ENCODE measurements at places on chromosomes 3 and 15. TPM values are rescaled to one million over a fixed set of nuclear protein-coding genes. Genes with fewer than 3 reads are reported as not detected.
A peak's percentile ranks its signal among the peaks of the same experiment; 100 is the strongest.

Gene GMNC
- 0.07 TPM for polyA plus RNA-seq

Gene AGBL1
- not detected for polyA plus RNA-seq

DNA sequence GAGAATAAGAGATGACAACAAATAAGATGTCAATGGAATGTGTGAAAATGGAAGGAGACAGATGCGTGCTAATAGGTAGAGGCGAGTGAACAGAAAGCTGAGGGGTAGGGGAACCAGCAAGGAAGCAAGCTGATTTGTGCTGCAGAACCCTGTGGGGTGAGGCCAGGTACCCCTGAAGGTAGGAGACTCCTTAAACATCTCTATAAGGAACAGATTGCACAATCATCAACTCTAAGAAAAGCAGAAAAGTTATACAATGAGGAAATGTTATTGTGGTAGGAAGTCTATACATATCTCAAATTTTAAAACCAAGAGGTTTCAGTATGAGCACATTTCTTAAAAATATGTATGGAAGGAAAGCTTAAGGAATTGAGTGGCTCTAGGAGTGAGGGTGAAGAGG lies 315.0 kb upstream of the TPM1 start:
- DNase-seq, result no peak

DNA sequence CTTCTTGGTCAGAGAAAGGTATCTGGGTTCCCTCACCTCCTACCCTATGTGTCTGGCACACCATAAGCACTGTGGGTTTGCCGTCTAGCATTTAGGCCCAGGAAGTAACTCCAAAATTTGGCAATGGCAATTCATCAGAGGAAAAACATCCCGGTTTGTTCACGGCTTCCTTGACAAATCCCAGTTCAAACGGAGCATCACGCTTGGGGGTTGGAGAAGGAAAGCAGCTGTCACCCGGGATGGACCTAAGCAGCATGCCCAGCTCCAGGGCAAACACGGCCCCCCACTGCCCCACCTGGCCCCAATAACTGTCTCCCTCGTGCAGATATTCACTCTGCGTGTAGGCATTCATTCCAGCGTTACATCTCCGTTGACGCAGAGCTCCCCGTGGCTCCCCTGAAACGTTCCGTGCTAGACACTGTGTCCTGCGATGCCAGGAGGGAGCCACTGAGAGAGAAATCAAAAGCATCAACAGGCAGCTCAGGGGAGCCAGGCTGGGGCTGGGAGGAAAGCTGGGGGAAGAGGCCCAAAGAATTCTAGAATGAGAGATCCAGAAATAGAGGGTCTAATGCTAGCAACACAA lies 41.4 kb downstream of the NTRK3 start:
- DNase-seq, result no peak

GRCh38 chr3:128984596-128984995 lies 9.3 kb downstream of the CFAP92 start:
- DNase-seq, result no peak

DNA sequence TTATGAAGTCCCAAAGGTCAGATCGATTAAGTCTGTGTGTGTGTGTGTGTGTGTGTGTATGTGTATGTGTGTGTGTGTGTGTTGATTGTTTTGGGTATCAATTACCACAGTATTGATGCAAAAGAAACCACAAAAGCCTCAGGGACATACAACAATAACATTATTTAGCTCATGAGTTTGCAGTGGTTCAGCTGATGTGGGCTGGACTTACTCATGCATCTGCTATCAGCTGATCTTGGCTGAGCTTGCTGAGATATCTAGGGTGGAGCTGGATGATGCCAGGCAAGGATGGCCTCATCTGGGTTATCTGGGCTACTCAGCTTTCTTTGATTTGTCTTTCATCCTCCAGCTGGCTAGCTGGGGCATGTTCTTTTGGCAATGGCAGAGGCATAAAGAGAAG lies 82.4 kb upstream of the PRR23C start:
- DNase-seq, result no peak

GRCh38 chr15:74651242-74651741 lies 35.7 kb downstream of the CLK3 start:
- no peak for DNase-seq

DNA sequence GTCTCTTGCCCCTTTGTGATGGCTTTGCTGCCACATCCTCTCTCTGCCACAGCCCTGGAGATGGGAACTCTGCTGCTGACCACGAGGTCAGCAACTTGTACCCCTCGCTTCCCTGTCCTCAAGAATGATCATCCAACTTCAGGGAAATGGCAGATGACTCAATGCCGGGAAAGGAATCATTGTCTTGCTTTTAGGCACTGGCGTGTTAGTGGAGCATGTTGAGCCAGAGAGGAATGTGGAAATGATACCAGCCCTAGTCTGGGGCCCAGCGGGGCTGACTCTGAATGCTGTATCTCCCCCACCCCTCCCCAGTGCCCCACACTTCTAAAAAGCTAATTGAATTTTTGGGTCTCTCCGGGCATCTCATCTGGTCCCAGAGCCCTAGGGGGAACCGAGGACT lies 184.9 kb upstream of the BHLHE40 start:
- DNase-seq, result no peak

GRCh38 chr3:87982421-87982820 lies 76.4 kb downstream of the CGGBP1 start:
- DNase-seq, result no peak

DNA sequence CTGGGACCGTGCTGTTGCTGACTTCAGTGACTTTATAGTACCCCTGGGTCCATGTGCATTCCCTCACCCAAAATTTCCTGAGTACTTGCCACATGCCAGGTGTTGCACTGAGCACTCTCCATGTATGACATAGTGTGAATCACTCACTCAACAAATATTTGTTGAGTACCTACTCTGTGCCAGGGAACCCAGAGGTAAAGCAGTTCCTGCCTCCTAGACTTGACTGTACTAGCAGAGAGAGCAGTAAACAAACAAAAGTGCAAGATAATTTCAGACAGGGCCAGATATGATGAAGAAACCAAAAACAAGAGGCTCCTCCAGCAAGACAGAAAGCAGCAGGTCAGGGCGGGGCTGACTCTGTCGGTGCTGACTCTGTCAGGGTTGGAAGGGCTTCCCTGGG lies 12.2 kb downstream of the TGM4 start:
- no peak for DNase-seq

DNA sequence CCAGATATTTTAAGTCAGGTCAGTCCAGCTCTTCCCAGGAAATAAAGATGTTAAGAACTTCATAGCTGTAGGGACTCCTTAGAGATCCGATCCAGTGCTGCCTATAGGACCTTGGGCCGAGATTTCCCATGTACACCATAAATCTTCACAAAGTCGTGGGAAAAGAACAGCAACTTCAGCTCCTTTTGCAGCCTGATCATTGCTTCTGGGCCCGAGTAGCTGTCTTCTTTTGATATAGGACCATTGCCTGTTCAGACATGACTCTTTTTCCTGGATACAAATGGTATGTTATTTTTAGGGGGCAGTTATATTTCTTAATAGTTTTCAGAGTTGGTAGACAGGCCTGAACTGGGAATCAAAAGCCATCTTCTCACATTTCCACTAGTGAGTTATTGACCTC lies 20.5 kb downstream of the IL1RAP start:
- no peak for DNase-seq

GRCh38 chr15:40052604-40053003 lies 13.6 kb upstream of the SRP14 start:
- no peak for DNase-seq

DNA sequence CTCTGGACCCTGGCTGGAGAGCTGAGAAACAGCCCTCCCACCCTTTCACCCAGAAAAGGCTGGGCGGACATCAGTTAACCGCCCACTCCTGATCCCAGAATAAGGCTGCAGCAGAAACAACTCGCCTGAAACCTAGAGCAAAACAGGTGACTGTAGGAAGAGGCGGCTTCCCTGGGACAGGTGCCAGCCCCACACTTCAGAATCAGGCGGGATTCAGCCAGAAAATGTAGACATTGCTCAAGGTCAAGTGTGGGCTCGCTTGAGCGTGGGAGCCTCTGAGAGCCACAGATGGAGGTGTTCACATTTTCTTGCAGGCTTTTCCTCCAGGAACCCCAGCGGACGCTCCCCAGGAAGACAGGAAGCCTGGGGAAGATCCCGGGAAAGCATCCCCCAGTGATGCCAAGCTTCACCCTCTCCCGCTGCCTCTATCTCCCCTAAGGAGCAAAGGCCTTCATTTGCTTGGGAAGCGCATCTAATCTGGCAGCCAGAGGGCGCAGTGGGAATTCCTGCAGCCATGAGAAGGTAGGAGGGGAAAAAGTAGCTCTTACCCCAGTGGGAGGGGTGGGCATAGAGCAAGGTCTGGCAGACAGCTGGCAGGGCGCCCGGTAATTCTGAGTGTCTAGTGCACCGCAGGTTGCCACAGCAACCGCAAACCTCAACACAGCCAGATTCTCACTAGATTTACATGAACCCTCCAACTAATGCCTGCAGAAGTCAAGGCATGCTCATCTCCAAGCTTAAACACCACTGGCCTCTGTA lies 77.7 kb downstream of the OCA2 start:
- peak; percentile 34 for DNase-seq

DNA sequence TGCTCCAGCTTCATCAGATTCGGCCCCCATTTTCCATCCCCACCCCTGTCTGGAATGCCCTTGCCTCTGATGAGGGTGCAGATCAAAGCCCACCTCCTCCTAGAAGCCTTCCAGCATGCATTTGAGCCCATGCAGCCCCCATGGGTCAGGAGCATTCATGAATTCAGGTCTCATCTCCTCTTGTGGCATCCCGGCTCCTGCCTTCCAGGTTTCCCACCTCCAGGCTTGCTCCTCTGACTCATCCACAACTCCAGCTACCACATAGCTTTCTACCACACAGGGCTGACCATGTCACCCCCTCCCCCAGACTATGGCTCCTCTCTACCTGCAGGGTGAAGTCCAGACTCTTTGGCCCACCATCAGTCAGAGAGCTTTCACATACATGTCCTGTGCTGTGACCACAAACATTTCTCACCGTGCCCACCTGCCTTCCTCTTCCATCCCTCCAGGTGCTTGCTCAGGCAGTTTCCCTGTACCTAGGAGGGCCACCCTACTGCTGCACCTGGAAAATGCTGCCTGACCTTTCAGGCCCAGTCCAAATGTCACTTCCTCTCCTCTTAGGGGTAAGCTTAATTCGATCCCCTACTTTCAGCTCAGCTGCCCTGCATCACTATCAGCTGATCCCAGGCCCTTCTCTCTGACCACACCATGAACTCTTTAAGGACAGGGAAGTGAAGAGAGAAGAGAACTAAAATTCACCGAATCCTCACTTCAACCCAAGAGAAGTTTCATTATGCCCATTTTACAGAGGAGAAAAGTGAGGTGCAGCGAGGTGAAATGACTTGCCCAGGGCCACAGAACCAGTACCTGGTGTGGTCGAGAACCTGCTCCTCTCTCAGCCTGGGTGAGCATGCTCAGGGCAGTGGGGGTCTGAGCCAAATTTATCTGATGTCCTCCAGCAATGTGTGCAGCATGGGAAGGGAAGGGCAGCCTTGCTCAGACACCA lies 13.7 kb upstream of the FGD5 start:
- no peak for DNase-seq

DNA sequence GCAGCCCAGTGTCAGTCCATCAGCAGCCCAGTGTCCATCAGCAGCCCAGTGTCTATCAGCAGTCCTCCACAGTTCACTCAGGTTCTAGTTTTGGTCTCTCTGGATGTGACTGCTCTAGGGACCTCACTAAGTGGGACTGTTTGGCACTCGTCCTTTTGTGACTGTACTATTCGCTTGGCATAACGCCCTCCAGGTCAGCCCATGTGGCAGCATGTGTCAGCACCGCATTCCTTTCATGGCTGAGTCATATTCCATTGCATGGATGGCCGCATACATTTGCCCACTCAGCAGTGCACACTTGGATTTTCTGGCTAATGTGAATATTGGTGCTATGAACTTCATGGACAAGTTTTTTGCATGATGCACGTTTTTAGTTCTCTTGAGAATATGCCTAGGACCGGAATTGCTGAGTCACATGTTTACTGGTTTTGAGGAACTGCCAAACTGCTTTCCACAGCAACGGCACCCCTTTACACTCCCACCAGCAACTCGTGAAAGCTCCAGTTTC lies 16.4 kb downstream of the CHST13 start:
- no peak for DNase-seq

DNA sequence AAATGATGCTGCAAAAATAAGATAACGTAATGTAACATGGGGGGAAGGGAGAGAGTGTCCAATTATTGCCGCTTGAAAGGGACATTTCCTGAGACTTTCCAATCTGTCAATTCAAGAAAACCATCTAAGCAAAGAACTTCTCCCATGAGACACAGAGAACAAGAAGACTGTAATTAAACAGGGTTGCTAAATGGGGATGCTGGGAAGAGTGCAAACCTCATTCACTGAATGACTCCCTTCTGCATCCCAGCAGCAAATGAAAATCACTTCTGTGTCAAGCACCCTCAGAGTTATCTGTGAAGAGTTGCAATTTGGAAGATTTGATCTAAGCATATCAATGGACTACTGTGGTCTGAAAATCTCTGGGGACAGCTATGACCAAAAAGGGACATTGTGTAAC lies 3.6 kb downstream of the RFT1 start:
- DNase-seq, result no peak

DNA sequence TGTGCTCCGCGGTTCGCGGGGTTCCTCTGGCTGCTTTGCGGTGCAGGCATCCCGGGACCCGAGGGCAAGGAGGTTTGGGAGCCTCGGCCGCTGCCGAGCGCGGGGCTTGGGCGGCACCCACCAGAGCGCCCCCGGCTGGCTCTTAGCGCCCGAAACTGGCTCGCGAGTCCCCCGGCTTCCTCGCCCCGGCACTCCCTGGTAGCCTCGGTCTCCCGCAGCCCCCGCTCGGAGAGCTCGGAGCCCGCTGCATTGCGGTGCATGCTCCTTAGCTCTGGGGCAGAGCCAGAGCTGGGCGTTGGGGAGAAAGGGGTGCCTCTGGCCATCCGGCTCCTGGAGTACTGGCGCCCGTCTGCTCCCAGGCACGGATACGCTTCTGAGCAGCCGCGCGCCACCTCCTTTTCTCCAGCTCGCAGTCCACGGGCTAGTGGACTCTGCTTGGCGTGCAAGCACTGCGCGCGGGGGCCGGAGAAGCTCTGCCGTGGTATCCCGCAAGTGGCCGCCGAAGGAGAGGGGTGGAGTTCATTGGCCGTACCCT lies 753 bp downstream of the EPHB1 start:
- DNase-seq, result no peak

DNA sequence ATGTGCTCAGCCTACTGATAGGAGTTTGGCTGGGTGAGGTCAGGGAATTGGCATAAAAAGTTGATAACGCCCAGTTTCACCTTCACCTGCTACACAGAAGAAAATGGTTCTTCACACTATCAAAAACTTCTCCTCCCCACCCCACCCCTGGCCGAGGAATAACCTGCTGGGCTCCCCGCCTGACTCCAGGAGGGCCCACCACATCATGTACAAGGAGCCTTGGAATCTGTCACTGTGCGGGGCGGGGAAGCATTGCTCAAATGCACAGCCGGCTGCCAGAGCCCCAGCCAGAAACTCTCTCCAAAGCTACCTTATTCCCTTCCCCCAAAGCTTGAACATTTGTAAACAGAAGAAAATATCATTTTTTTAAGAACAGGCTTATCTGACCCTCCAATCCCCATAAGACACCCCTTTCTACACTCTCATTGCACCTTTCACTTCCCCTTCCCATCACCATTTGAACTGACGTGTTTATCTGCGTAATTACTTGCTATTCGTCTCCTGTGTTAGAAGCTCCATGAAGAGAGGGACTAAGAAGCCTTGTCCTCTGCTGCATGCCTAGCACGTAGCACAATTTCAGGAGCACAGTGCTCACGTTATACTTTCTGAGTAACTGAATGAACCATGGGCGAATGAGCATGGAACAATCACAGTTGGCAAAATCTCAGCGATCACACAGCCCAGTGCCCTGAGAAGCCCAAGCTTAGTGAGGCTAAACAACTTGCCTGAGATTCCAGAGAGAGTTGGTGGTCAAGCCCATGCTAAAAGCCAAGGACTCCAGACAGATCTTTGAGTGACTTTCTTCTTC lies 82.9 kb downstream of the HES1 start:
- no peak for DNase-seq

GRCh38 chr3:148856384-148856783 lies 8.7 kb upstream of the CPA3 start:
- no peak for DNase-seq
